ENCODE measurements at places on chromosomes 4 and X.

- DNase-seq: no peak
These were observed 27.2 kb upstream of the SLC34A2 start for GRCh38 chr4:25628451-25628850.

GRCh38 chrX:16797358-16797757 lies 11.1 kb downstream of the TXLNG start:
- DNase-seq: no peak

- no peak for DNase-seq
These were observed 105.6 kb downstream of the EFNB1 start for GRCh38 chrX:68934421-68934820.

DNA sequence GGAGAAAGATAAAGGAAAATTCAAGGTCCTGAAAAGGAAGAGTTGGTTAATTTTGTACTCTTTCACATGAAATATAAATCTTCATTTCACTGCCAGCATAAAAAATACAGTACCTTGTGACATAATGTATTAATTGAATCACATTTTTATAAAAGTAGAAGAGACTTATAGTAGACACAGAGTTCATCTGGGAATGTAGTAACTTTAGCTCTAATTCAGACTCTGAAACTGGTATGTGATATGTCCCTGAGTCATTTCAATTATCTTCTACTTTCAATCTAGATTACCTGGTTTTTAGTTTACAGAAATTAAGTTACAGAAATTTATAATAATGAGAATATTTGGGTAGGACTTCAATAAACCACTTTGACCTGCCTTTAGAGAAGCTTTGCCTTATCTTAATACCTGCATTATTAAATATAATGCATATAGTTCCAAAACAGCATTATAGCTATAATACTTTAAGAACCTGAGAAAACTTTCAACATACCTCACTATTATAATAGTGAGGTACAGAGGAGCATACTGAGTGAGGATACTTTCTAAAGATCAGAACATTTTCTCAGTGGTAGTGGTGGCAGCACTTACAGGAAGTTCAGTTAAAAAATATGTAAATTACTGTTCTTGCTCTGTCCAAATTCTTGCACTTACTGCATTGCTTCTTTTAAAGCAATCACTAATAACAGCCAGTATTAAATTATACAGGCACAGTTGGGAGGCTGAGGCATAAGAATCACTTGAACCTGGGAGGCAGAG lies 11.2 kb downstream of the NEK1 start:
- DNase-seq: no peak

DNA sequence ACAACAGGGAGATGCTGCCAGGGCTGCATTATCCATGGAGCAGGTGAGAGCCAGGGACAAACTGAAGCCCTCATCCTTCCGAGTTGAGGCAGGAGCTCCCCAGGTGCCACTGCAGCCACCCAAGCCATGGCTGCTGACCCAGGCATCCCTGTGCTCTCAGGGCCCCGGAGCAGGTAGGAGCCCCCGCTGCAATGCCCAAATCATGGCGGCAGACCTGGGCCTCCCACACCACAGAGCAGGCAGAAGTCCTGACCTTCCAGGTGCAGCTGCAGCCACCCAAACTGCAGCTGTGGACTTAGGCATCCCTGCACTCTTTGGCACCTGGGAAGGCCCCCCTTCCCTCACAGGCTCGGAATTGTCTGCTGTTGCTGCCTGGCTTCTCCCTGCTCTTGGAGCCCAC lies 443.6 kb downstream of the ARAP2 start:
- no peak for DNase-seq

GRCh38 chr4:82694892-82695291 lies 103.7 kb downstream of the SCD5 start:
- DNase-seq: no peak

DNA sequence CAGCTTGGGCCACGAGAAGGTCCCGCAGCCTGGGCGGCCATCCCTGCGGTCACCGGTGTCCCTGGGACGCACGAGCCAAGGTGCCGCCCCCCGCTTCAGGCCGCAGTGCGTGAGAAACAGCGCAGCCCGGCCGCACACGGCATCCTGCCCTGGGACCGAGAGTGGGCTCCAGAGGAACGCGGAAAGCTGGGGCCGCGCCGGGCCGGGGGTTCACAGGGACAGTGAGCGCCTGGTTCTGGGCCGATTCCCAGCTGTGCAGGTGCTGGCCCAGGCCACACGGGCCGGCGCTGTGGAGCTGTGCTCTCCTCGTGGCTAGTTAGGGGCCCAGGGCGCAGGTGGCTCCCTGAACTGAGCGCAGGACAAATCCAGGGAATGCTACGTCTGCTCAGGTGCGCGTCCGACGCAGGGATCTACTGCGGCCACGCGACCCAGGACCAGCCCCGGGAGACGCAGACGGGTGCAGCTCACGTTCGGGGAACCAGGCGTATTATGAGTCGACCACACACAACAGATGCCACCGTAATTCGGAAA lies 25.8 kb upstream of the GTPBP6 start:
- no peak for DNase-seq

DNA sequence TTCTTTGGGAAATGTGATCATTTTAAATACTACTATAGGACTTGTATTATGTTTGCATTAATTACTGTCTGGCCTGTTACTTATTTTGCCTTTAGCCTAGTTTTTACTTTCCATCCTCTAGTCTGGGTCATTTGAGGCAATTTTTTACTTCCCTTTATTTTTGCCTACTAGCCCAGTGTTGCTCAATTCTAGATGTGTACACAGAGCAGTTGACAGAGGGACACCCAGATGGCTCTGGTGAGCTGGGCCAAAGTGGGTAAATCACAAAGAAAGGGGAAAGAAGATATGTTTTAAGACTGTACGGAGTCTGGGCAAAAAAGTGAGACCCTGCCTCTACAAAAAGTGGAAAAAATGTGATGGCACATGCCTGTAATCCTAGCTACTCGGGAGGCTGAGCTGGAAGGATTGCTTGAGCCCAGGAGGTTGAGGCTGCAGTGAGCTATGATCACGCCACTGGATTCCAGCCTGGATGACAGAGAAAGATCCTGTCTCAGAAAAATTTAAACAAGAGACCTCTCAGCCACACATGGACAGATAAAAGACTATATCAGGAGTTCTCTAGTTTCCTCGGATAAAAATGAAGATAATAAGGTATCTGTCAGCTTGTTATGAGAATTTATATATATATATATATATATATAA lies 35.7 kb downstream of the APOO start:
- DNase-seq: no peak

DNA sequence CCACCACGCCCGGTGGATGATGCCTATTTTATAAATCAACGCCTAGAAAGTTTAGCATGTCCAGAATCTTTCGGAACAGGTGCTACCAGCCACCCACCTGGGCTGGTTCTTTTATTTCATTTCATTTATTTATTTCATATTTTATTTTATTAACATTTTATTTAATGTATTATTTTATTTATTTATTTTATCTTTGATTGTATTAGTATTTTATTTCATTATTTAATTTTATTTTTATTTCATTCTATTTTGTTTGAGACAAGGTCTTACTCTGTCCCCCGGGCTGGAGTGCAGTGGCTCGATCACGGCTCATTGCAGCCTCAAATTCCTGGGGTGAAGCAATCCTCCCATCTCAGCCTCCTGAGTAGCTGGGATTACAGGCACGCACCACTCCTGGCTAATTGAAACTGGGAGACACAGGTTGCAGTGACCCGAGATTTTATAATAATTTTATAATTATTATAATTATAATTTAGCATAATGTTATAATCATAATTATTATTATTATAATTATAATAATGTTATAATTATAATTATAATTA lies 187.2 kb downstream of the SHOX start:
- no peak for DNase-seq

GRCh38 chrX:68059469-68059868 lies 373.8 kb downstream of the OPHN1 start:
- no peak for DNase-seq

DNA sequence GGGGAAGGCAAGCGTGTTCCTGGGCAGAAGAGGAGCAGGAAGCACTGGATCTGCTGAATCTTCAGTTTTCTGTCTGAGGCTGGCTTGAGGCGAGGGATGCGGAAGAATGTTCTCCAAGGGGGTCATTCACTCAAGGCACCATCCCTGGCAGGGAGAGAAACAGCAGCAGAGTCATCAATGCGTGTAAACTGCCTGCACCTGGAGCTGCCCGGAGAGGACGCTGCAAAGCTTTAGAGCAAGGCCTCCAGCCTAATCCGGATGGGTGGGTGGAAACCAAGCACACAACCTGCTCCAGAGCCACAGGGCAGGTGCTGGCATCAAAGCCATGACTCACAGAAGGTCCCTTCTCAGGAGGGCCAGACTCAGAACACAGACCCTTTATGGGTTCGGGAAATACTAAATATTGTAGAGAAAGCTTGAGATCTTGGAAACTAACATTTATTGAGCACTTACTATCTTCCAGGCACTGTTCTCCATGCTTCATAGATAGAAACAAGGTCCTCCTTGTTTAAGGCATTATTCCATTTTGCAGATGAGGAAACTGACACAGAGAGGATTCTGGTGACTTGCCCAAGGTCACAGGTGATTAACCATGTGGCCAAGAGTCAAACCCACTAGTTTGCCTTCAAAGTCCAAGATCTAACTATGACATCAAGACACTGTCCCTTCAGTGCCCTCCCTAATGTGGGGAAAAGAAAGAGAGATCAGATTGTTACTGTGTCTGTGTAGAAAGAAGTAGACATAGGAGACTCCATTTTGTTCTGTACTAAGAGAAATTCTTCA lies 7.7 kb downstream of the PROM1 start:
- no peak for DNase-seq

- DNase-seq: no peak
These were observed 55.0 kb upstream of the STS start for GRCh38 chrX:7092543-7092942.

GRCh38 chr4:47386561-47387235 lies 76.8 kb downstream of the COMMD8 start:
- no peak for DNase-seq

DNA sequence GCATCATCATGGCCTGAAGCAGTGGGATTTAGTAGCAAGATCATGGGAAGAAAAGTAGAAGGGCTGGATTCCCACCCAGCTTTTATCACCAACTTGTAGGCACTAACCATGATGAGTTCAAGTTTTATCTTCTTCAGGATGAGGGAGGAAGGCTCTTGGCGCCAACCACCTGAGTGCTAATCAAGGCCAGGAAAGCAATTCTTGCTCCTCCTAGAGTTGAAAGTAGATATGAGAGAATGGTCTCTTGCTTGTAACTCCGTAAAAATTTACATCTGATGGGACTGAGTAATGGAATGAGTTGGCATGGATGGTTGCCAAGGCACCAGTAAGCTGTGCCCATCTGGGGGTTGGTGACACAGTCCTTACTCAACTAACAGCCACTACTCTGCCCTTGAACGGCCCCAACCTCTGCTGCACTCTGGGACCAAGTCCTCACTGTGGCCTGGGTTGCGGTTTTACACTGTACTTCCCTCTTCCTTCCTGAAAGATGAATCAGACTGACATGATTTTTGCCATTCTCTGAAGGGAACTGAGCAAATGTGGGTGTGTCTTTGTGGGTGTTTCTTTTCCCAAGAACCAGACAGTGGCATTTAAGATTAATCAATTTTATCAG lies 39.4 kb upstream of the NDP start:
- peak; percentile 18 for DNase-seq

DNA sequence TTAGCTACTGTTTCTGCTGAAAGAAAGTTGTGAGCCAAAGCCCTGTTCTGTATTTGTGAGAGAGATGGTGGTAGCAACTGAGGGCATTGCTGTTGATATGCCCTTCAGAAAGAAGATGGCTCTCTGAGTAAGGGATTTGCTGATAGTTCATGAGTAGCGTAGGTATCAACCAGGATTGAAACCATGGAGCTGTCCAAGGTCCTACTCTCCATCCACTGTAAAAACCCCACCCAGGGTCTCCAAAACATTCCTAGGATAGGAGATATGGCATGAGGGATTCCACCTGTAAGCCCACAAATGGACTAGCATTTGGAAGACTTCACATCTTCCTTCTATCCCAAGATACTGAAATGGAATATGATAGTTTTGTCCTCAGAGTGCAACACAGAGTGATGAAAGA lies 277.1 kb upstream of the PRKX start:
- no peak for DNase-seq

DNA sequence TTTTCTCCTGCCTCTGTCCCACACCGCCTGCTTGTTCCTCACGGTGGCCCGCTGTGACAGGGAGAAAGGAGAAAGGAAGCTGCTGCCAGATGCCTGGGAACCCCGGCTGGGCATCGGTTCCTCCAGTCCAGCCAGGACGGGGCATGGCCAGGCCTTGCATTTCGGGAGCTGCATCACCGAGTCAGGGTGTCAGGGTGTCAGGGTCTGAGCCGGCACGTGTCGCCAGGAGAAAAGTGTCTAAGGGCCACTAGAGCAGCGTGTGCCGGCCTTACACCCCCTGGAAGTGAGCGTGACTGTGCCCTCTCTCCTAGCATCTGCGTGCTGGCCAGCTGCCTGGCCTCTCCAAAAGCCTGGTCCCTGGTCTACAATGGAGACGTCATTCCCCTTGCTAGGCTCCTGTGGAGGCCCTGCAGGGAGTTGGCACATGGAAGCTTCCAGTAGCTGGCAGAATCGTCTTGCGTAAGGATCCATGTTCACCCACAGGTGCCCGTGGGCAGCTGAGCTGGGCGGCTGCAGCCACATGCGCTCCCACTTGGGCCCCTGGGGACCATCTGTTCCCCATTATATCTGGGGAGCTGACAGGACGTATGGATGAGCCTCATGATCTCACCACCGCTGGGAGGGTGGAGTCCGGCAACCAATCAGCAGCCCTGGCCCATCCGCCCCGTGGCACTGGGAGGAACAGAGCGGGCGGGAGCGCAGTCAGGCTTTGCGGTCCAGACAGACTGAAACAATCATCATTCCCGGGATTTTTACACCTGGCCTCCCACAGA lies 39.9 kb upstream of the HMX1 start:
- DNase-seq: no peak

DNA sequence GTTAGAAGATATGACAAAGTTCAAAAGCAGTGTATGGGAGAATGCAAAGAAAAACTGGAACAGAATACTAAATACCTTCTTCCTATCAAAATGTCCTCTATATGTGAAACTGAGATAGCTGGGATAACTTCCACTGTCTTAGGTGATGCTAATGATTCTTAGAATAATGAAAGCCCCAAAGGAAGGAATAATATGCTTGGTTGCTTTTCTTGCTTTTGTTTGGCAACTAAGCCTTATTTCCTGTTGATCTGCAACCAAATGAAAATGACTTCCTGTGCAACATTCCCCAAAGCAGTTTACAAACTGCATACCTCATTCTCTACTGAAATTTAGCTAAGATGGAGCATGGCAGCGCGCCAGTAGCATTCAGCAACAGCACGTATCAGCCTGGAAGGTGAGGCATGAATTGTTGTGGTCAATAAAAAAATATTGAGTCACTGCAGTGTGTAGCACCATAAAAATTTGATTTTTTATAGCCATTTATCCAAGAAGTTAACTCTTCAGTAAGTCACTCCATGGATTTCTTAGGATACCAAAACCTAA lies 18.7 kb downstream of the NDNF start:
- DNase-seq: no peak

- no peak for DNase-seq
These were observed 138.9 kb upstream of the PSAPL1 start for GRCh38 chr4:7573576-7574091.
